ENCODE measurements at places on chromosomes 6 and 20.

DNA sequence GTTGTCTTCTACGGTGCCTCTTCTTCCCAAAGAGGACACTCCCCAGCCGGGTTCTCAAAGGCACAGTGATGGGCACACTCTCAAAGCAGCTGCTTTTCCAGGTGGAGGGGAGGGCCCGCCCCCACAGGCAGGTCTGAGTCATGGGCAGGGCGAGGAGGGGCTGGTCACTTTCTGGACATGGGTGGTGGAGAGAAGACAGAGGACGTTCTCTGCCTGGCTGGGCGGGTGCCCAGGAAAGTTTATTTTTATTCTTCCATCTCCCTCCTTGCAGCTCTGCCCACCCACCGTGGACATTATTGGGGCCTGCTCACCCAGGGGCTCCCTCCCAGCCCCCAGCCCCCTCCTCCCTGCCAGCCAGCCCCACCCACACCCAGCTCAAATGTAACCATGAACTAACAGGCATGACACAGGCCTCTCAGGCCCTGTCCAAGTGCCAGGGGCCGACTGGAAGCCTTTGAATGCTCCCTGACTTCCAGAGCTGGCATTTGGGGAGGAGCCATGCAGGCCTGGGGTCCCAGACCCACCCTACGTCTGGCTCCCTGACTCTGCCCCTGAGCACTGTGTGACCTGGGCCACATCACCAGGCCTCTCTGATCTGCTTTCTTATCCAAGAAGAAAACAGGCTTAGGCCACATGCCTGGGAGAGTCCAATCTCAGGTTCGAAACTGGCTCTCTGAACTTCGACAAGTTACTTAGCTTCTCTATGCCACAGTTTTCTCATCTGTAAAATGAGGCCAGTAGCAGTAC lies 8.0 kb downstream of the TGM2 start:
- no peak for DNase-seq

DNA sequence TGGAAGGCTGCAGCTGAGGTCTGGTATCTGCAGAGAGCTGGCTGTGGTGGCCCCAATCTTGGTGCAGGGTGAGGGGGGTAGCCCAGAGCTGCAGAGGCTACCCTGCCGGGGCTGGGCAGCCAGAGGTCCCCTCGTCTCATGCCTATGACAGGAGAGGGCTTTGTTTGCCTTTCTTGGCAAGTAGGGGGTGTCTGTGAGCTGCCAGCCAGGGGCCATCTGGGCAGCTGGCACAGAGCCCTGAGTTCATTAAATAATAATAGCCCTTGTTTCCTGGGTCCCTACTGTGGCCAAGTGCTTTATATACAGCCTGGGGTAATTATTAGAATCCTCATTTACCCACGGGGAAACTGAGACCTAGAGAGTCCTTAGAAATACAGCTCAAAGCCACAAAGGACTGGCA lies 66.6 kb downstream of the EZR start:
- DNase-seq, result no peak

- no peak for DNase-seq
These were observed 34.0 kb downstream of the AFDN start for GRCh38 chr6:167860550-167861226.

GRCh38 chr20:10780901-10781300 lies 107.1 kb upstream of the JAG1 start:
- no peak for DNase-seq

DNA sequence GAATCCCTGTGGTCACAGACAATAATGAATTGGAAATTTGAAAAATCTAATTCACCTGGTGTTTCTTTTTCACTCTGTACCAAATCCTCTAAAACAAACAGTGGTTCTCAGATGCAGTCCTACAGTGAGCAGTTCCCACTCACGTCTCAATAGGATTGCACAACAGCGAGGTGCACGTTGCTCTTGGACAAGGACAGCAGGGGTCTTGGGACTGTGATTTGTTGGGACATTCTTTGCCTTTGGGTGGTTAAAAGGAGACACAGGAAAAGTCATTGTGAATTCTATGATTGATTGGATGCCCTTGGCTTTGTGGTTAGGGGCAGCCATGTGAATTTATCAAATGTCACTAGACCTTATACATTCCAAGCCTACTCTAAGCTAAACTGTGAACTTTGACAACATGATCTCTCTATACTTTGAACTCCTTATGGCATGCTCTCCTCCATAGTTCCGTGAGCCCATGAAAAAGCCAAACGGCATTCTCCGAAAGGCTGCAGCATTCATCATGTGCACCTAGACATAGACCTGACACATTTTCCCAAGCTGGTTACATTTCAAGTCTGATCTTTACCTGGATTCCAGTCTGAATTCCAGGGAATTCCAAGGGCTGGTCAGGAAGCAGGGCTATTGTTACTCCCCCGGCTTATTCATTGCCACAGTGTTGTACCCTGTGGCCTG lies 647 bp downstream of the UNC93A start:
- DNase-seq, result no peak

DNA sequence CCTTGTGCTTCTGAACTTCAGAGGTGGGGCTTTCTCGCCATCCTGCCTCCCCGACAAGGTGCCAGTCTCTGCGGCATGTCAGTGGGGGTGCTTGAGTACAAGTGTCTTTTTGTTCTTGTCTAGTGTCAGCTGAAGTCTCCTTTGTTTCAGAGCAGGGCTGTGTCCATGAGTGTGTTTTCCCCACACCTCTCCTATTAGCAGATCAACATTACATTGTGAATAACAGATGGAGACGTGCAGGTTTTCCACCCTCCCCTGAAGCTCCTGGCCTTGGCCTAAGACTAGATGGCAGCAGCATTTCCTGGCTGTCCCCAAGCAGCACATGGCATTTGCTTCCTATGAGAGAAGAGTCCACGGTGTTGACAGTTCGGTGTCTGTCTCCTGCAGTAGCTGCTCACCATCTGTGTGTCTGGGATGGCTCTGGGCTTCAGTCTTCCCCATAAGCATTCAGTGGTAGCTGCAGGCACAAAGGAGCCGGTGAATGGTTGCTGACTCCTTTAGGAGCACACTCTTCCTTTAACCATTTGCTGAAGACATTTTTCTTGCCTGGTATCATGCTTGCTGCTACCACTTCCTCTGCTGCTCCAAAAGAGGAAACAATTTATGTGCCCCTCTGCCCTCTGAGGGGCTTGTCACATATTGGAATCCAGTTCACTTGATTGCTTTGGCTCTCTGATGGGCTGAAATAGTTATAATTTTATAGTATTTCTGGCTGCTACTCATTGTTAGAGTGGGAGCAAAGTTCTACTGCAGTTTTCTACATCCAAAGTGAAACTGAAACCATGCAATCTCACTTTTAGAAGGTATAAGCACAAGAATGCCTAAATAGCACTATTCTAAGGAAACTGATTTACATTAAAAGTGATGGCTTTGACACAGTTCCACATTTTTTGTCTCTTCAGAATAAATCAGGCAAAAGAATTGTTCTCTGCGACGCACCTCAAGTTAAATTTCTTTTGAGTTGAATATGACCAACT lies 913.0 kb downstream of the C6orf118 start:
- DNase-seq, result no peak

Data from stimulated activated naive CD4-positive, alpha-beta T cell (primary cell).